ENCODE measurements at places on chromosomes 3 and 15.

DNA sequence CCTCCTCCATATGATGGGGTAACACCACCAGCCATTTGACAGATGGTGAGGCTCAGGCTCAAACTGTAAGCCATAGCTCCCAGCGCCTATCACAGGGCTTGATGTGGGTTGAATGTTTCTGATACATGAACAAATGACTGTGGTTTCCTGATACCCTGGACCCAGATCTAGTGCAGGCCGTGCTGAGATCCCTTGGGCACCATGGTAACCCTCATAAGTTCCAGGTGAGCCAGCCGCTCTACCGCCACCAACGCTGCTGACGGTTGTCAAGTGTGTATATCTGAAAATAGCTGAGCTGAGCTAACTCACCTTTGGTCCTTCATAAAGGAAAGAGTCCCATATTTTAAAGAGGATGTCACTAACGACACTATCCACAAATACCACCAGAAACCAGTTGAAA is 74.5 kb downstream of the TBC1D2B start:
- DNase-seq: no peak

GRCh38 chr3:148763156-148763680 is 64.4 kb upstream of the CPB1 start:
- DNase-seq: no peak

GRCh38 chr15:91114301-91114700 is 14.2 kb downstream of the SV2B start:
- no peak for DNase-seq

DNA sequence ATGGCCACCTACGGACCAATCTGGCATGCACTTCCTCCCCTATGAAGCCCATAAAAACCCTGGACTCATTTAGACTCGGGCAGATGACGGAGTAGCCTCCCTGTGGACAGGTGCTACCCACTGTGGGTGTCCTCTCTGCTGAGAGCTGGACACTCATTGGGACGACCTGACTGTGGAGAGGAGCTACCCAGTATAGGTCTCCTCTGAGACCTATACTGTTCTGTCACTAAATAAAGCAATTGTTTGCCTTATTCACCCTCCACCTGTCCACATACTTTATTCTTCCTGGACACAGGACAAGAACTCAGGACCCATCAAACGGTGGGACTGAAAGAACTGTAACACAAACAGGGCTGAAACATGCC is 53.3 kb upstream of the CADM2 start:
- no peak for DNase-seq

DNA sequence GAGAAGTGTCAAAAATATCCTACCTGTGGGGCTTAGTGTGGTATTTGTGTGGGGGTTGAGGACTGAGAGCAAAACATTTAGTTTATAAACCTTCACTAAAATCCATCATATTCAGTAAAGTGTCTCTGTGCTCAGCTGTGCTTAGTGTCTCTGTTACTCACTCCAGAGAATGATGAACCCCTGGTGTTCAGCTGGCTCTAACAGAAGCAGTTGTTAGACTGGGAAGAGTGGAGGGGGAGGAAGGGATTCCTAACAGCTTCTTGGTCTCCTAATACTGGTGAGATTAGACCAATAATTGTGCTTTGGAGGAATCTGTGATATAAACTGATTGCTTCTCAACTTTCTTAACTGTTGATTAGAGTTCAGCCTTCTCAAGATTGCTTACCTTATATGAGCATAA is 1123.5 kb downstream of the ROBO2 start:
- no peak for DNase-seq

- no peak for DNase-seq
These were observed 211.4 kb upstream of the DPH6 start for GRCh38 chr15:35757361-35757760.

- no peak for DNase-seq
These were observed 85.3 kb downstream of the ASB7 start for GRCh38 chr15:100687582-100688141.

DNA sequence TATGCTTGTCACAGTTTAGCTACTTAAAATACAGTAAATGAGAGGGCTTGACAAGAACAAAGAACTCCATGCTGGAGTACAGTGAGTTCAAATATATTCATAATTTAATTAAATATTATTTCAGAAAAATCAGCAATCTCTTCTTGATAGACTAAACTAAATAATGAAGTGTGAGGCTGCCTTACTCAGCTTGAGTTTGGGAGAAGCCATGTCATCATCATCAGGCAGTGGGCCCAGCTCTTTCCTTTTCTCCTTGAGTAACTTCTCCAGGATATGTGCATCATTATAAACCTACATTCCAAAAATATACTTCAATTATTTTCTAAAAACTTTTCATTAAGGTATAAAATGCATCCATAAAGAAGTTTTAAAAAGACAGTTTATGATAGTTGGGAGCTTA is 70.5 kb downstream of the PBRM1 start:
- DNase-seq: no peak

DNA sequence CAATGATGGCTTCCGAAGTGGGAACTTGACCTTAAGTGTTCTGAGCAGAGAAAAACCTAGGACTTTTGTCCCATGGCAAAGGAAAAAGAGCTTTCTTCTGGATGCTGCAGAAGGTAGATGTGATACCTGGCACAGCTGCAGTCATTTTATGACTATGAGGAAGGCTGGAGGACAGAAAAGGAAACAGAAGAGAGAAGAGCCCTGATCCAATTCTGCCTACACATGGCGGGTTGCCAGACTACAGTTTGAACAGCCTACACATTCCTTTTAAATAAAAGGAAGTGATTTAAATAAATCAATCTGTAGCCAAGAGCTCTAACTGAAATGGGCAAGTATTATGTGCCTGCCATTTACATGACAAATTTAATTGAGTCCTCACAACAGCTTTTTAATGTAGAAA is 43.6 kb upstream of the CHRNB4 start:
- DNase-seq: no peak

GRCh38 chr15:75758071-75758872 is 45.6 kb upstream of the CSPG4 start:
- peak; percentile 82 for DNase-seq

DNA sequence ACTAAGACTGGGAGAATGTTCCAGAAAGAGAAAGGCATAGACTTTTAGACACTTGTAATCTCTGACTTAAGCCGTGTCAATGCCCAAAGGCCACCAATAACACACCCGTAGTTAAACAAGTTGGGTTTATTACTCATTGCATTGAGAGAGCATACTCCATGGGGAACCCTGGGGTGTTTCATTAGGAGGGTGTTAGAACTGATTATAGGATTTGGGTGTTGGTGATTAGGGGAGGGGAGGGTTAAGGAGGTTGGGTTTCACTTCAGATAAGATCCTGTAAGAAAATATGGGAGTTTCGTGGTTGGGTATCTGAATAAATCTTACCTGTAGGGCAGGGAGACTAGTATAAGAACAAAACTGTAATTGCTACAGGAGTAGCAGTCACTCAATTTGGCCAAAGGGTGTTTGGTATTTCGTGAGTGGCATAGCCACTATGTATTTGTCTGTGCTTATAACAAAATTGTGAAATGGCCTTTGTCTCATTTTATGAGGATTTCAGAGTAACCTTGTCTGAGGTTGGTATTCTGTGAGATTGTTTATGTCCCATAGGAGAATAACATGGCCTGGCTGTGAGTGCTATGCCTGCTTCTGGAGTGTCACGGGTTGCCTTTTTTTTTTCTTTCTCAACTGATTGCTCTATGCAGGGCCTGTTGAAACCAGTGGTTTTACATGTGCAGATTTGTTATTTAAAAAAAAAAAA is 2.9 kb downstream of the HACD3 start:
- no peak for DNase-seq

DNA sequence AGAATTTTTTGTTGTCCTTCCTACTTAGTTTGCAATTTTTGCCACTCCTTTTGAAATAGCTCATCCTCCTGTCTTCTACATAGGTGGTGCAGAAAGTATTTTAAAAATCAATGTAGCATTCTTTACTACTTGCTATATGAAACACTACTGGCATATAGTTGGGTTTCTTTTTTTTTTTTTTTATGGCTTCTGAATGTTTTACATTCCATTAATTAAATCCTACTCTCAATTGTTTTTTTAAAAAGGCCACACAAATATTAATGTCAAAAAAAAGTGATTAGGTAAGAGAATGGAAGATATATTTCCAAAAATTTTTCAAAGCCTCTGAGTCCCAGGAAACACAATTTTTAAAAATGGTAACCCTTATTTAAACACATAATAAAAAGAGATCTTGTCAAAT is 262.6 kb downstream of the MAGI1 start:
- DNase-seq: no peak

DNA sequence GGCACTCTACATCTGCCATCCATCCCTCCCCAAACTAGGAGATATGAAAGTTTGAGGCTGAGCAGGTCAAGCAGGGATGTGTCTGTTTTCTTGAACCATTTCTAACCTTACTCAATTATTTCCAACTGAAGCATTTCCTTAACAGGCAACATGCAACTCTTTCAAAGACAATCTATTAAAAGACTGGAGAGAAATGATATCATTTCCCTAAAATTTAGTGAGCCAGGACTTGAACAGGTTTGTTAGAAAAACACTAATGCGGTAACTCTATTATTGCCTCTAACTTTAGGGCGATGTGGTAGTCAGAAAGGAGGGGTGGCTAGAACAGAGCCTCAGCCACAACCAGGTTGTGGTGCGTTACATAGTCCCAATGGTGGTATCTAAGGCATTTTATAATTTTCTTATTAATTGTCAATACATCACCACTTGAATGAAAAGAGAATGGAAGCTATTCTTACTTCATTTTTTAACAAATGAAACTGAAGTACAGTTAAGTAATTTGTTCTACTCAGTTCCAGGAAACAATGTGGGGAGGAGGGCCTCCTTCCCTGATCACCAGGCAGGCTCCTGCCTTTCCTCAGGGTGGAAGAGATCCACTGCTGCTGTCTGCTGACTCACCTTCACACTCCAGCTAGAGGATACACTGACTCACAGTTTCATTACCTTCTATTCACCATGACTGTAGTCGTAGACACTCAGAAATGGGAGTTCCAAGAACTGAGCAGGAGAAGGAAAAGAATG is 22.8 kb downstream of the MYO1E start:
- DNase-seq: no peak

- no peak for DNase-seq
These were observed 2.5 kb upstream of the TRPM1 start for GRCh38 chr15:31104003-31104402.

- peak; percentile 45 for DNase-seq
These were observed 262.0 kb upstream of the UMPS start for GRCh38 chr3:124467980-124468902.

DNA sequence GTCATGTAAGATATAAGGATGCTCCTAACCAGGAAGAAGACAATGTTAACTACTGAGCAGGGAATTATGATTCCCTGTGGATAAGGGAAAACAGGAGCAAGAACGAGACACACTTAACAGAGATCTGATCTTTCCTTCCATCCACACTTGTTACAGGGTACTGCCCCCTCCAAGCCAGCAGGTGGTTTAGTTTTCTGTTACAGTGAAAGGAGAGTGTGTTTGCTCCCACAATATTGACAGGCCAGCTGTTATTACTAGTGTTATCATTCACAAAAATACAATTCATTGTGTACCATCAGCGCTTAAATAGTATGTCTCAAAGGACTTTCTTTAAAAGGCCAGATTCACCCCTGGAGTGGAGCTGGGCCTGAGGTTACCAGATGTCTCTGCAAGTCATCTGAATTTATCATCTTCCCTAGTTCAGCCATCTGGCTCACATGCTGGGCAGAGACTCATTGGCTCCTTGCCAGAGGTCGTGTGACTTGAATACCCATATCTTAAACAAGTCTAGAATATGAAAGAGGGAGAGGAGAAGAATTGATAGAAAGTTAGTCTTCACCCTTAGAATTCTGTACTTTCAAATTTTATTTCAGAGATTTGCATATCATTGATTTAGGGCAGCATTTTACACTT is 16.8 kb upstream of the FMN1 start:
- no peak for DNase-seq

- DNase-seq: peak; percentile 64
These were observed 124.5 kb downstream of the TLE3 start for GRCh38 chr15:69973102-69973714.

DNA sequence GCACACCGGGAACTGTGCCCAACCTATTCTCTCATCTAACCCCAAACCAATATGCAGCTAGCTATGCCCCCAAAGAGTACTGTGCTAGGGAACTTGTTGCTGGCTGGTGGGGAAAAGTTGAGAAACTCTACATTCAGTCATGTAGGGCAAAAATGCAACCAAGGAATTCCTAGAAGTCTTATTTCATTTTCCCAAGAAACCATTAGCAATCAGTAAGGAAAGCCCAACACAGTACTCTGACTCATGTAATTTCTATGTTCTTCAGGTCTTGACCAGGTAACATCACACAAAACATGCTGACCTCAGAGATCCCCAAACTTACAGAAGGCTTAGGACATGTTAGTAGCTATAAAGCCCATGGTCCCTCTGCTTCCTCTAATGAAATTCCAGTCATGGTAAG is 52.1 kb downstream of the TASOR start:
- no peak for DNase-seq

DNA sequence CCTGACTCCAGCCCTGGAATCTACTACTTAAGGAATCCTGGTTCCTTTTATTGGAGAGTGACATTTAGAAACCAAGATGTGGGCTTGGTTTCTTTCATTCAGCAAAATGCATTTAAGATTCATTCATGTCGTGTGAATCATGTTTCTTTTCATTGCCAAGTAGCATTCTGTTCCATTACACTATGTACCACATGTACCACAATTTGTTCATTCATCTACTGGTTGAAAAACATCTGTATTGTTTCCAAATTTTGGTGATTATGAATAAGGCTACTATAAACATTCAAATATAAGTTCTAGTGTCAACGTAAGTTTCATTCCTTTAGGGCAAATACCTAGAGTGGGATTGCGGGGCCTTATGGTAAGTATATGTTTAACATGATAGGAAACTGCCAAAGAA is 264.2 kb downstream of the VPS13C start:
- no peak for DNase-seq

DNA sequence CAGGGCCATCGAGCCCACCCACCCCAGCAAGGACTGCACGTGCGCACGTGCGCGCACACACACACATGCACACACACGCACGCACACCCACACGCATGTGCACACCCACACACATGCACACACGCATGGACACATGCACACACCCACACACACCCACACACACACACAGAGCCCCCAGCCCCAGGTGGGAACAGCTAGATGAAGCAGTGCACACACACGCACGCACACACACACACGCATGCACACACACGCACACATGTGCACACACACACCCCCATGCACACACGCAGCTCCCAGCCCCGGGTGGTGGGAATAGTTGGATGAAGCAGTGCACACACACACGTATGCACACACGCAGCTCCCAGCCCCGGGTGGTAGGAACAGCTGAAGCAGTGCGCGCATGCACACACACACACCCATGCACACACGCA is 158.6 kb downstream of the XXYLT1 start:
- DNase-seq: no peak

GRCh38 chr3:115085197-115085865 is 61.8 kb downstream of the ZBTB20 start:
- no peak for DNase-seq

GRCh38 chr3:158369279-158369678 is 201.7 kb upstream of the MLF1 start:
- no peak for DNase-seq

GRCh38 chr3:183295211-183295610 is 42.2 kb downstream of the B3GNT5 start:
- no peak for DNase-seq
